ENCODE measurements at places on chromosomes 6 and 20.
A peak's percentile ranks its signal among the peaks of the same experiment; 100 is the strongest.

- DNase-seq = no peak
Measured at GRCh38 chr20:2280082-2280481, 15.7 kb upstream of the TGM3 start.

DNA sequence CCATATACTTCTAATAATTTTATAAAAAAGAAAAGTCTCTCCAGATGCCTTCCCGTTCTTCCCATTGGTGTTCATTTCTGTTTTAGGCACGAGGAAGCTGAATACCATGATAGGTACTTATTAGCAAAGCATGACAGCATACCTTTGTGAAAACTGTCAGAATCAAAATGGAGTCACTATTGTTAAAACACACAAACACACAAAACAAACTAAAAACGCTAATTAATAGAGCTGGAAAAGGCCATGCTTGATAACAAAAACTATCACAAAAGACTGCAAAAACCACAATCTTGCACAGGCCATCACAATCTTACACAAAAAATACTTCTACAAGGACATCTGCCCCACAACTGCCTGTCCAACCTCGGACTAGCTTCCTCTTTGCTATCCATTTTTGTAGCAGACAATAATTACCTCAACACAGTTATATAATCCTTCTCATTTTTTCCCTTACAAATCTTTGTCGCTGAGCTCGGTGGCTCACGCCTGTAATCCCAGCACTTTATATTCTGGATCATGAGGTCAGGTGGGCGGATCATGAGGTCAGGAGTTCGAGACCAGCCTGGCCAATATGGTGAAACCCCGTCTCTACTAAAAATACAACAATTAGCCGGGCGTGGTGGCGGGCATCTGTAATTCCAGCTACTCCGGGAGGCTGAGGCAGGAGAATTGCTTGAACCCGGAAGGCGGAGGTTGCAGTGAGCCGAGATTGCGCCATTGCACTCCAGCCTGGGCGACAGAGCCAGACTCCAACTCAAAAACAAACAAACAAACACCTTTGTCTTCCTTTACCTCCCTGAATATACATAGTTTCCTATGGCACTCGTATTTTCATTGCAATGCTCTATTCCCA is 3.2 kb upstream of the ABT1 start:
- no peak for DNase-seq

DNA sequence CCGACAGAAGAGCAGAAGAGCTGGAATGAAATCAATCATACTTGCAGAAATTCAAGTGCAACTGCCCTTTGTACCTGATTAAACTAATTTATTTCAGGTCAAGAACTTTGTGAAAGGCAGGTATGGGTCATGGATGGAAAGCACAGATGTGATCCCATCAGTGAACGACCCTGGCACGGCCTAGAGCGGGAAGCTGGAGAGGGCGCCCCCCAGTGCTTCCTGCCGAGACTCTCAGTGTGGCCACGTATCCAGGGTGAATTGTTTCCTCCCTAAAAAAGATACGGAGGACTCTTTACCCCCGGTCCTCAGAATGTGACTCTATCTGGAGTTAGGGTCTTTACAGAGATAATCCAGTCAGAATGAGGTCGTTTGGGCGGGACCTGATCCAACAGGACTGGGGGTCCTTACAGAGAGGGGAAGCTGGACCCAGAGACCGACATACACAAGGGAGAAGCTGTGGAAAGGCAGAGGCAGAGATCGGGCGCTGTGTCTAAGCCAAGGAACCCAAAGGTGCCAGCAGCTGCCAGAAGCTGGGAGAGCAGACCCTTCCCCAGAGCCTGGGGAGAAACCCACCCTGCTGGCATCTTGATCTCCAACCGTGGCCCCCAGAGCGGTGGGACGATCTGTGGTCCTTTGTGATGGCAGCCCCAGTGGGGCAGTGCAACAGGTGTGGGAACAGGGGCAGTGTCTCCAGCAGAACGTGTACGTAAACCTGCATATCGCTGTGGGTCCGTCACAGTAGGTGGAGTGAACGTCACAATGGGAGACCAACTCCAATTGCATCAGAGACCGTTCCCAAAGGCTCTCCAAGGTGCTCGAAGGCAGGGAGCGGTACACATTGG is 91.9 kb downstream of the TAF4 start:
- no peak for DNase-seq

- peak; percentile 72 for DNase-seq
Measured at GRCh38 chr6:35485402-35485877, 11.4 kb downstream of the TEAD3 start.

GRCh38 chr6:71114986-71115385 is 158.1 kb upstream of the B3GAT2 start:
- no peak for DNase-seq

GRCh38 chr6:3592371-3592941 is 135.6 kb upstream of the SLC22A23 start:
- no peak for DNase-seq

- DNase-seq = peak; percentile 23
Measured at GRCh38 chr6:4936681-4937041, 67.2 kb downstream of the RPP40 start.

GRCh38 chr20:32437391-32438074 is 79.4 kb downstream of the ASXL1 start:
- no peak for DNase-seq

- no peak for DNase-seq
Measured at GRCh38 chr6:15340775-15341174, 94.9 kb downstream of the JARID2 start.

DNA sequence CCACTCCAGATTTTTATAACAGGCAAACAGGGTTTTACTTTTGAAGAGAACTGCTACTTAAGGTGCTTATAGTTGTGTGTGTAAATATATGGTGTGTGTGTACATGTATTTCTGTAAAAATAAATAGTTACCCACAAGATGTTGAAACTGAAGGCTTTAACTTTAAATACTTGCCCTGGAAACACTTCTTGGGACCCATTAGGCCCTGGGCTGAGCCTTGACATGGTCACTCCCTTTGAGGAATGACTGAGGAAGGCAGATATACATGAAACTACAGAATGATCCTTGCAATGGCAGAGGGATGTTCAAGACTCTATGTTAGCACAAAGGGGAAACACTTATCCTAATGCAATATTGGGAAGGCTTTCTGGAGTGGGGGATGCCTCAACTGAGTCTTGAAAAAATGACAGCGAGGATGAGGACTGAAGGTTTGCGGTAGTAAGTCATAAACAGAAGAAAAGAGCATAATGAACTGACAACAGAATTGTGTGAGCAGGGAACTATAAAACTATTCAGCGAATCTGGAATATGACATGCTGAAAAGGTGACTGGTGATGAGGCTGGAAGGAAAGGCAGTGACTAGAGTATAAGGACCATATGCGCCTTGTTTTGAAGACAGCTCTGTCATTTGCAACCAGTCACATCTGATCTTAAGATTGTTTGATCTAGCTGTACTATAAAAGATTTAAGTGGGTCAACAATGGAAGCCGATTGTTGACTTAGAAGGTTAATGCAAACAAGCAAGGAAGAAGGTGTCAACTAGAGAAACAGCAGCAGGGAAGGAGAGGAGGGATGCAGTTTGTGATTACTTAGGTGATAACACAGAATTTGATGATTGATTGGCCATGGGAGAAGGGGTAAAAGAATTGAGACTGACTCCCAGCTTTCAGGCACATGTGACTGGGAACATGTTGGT is 64.4 kb upstream of the COL21A1 start:
- DNase-seq = peak; percentile 6

DNA sequence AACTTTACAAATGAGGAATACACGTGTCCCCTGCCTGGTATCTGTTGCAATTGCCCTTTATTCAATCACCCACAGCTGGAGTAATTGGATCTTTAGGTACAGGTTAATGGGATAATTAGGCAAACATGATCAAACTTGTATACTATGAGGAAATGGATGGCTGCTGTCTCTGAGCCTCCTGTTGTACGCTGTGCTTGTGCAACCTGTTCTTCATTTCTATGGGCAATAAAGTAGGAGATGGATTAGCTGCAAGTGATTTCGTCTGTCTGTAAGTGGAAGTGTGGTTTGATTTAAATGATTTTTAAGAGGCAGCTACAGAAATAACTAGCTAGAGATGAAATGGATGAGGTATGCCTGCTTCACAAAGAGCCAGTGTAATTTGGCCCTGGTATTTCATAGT is 474.1 kb downstream of the RNF144B start:
- DNase-seq = peak; percentile 29

DNA sequence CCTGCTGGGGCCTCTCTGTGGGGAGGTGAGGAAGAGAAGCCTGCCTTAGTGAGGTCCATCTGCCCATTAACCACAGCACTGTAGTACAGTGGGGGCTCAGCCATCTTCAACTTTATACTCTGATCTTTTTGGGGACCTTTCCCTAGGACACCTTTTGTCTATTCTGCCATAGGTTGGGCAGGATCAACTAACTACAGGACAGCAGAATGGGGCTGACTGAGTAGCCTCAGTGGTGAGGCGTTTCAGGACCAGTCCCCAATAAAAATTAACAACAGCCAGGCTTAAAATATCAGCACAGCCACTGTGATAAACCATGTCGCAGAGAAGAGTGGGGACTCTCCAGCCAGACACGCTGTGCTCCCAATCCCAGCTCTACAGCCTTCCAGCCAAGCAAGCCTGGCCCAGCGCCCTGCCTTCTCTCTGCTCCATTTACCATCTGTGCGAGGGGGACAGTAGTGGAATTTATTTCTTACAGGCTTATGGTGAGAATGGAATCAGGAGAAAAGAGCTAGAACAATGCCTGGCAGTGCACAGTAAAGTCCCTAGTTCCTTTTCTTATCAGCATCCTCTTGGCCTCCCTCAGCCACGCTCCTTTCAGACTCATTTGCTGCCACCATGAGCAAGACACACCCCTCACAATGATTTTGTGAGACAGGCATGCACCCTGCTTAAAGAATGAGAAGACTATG is 75.5 kb downstream of the SLC22A23 start:
- DNase-seq = no peak

- no peak for DNase-seq
Measured at GRCh38 chr6:110566346-110567125, 90.1 kb upstream of the SLC22A16 start.

DNA sequence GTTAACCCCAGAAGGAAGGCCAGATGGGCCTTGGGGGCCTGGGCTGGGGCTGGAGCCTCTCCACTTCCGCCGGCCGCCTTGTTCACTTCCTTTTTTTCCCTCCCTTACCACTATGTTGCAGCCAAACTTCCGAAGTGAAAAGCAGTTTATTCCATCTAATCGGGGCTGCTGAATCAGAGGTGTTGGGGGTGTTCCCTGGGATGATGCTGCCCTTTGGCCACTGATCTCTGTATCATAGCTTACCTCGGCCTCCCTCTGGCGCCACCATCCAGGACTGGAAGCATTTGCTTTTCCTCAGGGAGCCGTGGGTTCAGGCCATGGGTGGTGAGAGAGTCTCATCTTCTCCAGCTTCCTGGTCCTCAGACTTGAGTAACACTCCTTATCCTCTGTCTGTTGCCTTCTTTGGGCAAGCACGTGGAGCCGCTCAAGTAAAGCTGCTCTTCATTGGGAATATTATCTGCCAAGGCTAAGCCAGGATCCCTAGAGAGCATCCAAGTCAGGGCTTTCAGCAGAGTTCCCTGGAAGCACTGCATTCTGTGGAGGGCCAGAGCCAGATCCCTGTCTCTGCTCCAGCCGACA is 39.6 kb downstream of the SLX4IP start:
- no peak for DNase-seq

DNA sequence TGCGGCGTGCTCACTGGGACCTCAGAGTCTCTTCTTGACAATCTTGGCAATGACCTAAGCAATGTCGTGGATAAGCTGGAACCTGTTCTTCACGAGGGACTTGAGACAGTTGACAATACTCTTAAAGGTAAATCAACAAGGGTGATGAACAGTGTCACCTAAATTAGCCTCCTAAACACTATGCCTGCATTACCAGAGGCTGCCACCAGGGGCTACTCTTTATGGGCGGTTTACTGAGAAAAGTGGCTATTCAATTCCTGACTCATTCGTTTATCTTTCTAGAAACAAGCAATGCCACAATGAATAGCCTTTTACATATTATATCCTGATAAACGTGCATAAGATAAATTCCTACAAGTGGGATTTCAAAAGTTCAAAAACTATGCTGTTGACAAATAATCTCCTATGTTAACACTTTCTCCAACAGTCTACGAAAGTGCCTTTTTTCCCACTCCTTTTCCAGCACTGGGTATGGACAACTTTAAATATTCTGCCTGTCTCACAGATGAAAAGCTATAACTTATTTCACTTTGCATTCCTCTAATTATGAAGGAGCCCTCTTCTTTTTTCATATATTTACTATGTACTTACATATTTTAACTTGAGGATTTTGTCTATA is 1.3 kb downstream of the BPIFA2 start:
- no peak for DNase-seq

GRCh38 chr6:155528982-155529453 is 73.4 kb upstream of the NOX3 start:
- DNase-seq = no peak

GRCh38 chr20:9928955-9929354 is 90.1 kb upstream of the PAK5 start:
- DNase-seq = no peak

GRCh38 chr20:51487565-51488268 is 54.8 kb downstream of the NFATC2 start:
- DNase-seq = no peak
